ENCODE measurements at places on chromosomes 4 and X.

GRCh38 chr4:187665086-187665485 is 330.5 kb upstream of the ZFP42 start:
- no peak for DNase-seq

GRCh38 chrX:40061871-40062524 is 35.8 kb downstream of the BCOR start:
- peak; percentile 82 for DNase-seq

- DNase-seq, result no peak
These were observed 112.8 kb upstream of the ATXN3L start for GRCh38 chrX:13432414-13433297.

GRCh38 chrX:129983575-129984110 is 1.2 kb downstream of the BCORL1 start:
- no peak for DNase-seq

- no peak for DNase-seq
These were observed 205.8 kb upstream of the MAMLD1 start for GRCh38 chrX:150157291-150157690.

GRCh38 chr4:188194421-188194820 is 55.2 kb downstream of the TRIML1 start:
- no peak for DNase-seq

DNA sequence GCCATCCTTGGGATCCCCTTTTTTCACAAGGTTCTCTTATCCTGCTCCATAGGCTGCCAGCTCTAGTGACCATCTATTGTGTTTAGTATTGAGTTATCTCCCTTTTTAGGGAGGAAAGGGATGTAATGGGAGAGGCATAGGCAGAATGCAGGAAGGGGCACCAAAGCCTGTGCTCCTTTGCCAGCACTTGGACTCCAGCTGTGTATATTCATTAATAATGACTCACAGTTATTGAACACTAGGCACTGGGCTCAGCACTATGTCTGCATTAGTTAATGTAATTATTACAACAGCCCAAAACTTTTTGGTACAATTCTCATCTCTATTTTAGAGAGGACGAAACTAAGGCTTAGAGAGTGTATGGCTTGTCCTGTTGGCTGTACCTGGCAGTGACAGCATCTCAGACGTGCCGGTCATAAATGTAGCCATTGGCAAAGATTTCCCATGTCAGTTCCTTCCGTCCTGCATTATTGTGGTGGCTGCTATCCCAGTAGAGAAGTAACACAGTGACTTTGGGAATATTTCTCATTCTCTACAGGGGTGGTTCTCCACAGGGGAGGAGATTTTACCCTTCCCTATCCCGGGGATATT is 90.3 kb downstream of the AFF1 start:
- no peak for DNase-seq

GRCh38 chr4:120812216-120812615 is 110.3 kb downstream of the PRDM5 start:
- DNase-seq, result no peak

DNA sequence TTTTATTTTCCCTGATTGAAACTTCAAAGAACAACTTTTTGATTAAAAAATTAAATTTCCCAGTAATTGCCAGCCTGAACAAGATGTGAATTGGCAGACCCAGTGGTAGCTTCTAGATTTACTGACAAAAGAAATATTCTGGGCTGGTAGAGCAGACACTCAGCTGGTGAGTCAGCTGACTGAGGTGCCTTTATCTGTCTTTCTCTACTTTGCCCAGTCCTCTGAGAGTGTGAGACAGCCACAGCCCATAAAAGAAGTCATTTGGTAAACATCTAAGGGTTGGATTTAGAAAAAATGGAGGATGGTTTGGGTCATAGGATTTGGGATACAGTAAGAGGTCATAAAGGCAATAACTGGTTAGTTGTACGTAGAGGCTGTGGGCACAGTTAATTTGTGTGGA is 54.5 kb downstream of the CCSER1 start:
- DNase-seq, result no peak

DNA sequence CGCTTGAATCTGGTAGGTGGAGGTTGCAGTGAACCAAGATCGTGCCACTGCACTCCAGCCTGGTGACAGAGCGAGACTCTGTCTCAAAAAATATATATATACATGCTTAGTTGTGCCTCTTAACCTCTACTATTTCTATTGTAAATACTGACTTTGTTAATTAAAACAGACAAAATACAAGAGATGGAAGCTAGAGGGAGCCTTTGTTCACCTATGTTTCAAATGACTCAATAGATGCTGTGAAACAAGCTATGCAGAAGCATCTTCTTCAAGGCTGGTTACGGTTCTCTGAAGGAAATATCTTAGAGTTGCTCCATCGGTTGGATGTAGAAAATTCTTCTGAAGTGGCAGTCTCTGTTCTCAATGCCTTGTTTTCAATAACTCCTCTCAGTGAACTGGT is 6.2 kb downstream of the NCAPG start:
- no peak for DNase-seq

DNA sequence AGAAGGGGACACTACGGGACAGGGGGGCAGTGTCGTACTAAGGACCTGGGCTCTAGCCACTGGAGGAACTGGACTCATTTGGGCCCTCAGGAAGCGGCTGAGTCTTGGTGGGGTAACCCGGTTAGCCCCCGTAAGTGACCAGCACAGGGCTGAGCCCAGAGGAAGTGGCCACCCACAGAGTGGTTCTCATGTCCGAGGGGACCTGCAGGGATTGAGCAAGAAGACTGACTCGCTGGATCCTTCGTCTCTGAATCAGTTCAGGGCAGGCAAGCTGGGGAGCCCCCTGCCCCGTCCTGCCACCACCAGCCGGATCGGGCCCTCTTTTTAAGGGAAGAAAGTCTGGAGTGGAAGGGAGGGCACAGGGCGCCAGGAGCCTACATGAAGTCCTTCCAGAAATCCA is 719 bp upstream of the BGN start:
- DNase-seq, result no peak

DNA sequence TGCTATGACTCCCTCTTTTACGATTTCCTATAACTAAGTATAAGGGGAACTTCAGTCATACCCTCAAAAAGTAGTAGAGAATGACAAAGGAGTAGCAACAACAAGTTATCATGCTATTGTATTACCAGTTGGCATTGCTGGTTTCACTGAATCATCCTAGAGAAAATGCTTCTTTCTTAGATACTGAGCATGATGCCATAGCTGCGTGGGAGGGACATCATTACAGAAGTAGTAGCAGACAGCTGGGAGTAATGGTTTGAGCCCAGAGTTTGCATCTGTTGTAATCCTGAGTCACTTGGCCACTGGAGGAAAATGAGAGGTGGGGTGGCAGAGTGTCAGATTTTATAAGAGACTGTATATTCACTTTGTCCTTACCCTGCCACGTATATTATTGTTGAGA is 38.6 kb downstream of the MTMR1 start:
- no peak for DNase-seq

DNA sequence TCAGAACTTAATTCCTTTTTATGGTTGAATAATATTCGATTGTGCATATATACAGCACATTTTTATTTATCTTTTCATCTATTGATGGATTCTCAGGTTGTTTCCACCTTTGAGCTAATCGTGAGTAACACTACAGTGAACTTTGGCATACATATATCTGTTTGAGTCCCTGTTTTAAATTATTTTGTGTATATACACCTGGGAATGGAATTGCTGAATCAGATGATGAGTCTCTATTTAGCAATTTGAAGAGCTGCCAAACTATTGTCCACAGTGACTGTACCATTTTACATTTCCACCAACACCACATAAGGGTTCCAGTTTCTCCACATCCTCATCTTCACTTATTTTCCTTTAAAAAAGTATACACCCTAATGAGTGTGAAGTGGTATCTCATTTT is 166.2 kb upstream of the FGF13 start:
- no peak for DNase-seq

DNA sequence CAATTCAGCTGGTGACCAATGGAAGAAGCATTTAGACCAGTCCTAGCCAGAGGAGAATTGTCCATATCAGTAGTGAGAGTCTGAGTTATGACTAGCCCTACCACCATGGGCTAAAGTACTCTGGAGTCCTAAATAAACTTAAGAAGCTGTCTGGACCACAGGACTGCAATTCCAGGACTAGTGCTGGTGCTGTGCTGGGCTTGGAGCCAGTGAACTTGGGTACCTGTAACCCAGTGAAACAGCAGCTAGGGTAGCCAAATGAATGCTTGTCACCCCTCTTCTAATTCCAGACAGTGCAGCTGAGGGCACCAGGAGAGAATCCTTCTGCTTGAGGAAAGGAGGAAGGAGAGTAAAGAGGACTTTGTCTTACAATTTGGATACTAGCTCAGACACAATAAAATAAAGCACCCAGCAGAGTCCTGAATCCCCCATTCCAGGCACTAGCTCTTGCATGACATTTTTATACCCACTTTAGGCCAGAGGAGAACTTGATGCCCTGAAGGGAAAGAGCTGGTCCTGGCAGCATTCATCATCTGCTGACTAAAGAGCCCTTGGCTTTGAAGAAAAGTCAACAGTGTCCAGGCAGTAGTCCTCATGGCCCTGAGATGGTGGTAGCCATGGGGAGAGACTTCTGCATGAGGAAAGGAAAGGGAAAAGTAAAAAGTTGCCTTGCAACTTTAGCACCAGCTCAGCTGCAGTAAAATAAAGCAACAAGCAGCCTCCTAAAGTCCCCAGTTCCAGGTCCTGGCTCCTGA is 2675.7 kb downstream of the PCDH7 start:
- DNase-seq, result no peak

- DNase-seq, result no peak
These were observed 19.5 kb upstream of the CCNI start for GRCh38 chr4:77095101-77095821.

DNA sequence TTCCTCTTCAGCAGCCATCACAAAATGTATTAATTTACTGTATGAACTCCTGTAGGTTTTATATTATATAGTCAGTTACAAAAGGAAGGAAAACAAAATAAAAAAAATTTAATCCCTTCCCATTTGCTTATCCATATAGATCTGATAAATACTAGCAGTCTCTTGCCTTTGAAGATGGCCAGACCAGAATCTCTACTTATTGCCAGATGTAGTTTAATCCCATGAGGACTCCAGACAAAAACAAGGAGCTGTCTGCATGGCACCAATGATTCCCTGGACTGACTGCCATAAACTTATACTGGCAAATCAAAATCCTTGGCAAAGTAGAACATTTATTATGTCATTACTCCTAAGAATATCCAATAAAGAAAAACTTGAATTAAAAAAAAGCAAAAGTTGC is 223.3 kb upstream of the MAB21L2 start:
- DNase-seq, result no peak

DNA sequence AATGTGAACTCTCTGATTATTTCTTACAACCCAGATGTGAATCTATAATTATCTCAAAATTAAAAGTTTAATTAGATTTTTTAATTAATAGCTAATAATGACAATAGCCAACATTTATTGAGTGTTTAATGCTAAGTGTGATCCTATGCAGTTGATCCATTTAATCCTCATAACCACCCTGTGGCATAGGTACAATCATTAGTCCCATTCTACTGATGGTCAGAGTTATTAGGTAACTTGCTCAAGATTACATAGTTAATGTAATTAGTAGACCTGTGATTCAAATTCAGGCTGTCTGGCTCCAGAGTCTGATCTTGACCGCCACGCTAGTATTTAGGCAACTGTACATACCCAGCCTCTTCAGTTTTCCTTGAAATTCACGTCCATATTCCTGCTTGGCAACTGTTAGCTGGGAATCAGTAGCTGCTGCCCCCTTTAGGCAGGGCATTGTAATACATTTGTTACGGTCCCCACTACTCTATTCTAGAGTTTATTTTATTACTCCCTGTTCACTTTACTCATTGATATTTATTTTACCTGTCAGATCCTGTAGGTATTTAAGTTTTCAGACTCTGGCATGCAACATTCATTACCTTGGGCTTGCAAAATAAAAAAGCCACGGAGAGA is 20.6 kb upstream of the TEC start:
- no peak for DNase-seq

GRCh38 chr4:39410415-39410814 is 3.7 kb downstream of the KLB start:
- no peak for DNase-seq

DNA sequence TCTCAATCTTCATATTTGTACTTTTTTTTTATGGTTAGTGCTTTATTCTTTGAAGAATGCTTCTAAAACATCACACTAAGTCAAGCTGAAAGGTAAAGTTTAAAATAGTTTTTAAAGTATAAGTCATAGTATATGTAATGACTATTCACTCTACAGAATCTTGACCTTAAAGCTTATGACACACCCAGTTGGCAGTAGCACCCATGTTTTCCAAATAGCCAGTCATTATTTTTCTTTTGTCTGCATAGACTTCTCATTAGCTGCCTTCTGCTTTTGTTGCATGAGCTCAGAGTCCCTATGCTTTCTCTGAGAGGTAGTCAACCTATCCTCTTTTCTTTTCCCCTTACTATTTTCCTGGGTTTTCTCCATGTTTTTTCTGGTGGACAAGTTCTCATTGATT is 231.5 kb downstream of the PCDH18 start:
- DNase-seq, result no peak

GRCh38 chrX:30649859-30650258 is 3.4 kb upstream of the GK start:
- DNase-seq, result no peak

- no peak for DNase-seq
These were observed 10.8 kb upstream of the PITX2 start for GRCh38 chr4:110633358-110634341.

- DNase-seq, result no peak
These were observed 110.5 kb downstream of the PCDH18 start for GRCh38 chr4:137421796-137422195.

GRCh38 chrX:20547611-20548051 is 280.9 kb upstream of the RPS6KA3 start:
- DNase-seq, result no peak

- no peak for DNase-seq
These were observed 100.6 kb downstream of the LUZP4 start for GRCh38 chrX:115390078-115390477.

GRCh38 chr4:17336524-17336961 is 175.3 kb downstream of the QDPR start:
- no peak for DNase-seq

DNA sequence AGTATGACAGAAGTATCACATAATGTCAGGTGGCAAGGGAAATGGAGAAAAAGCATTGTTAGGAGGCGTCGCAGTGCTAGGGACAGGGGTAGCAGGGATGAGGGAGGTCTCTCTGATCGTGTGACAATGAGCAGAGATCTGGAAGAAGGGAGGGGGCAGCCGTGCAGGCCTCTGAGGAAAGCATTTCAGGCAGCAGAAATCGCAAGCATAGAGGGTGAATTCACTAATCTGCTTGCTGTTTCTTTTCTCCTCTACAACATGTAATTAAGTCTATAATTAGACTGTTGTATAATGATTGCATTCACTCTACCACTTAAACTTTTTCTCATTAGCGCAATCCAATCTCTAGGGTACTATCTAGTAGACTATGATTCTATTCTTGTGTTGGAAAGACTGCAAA is 9.1 kb downstream of the CYP4V2 start:
- DNase-seq, result no peak

GRCh38 chr4:176752191-176752749 is 40.5 kb downstream of the VEGFC start:
- no peak for DNase-seq
